NCI-H1436 treated with DMSO at 0.1 percent for 48 hours (cell line): ENCODE measurements at places on chromosomes 12 and 14.

- DNase-seq, result no peak
These were observed 45.3 kb upstream of the CNTN1 start for GRCh38 chr12:40646911-40647310.

DNA sequence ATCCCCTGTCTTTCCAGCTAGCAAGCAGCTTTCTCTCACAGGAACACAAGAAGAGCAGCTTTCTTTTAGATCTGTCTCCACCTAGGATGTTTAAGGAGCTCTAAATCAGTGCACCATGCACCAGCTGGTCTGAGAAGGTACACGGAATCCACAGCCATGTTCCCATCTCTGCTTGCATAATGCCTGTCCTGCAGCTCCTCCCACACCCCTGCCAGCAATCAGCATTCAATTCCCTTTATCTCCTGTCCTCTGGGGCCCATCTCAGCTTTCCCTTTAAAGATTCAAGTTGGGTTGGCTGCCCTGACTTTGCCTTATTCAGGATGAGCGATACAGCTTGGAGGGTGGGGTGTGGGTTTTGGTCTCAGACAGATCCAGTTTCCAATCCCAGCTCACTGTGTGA lies 826.3 kb downstream of the BCL11B start:
- no peak for DNase-seq

- no peak for DNase-seq
These were observed 119.3 kb downstream of the HMGA2 start for GRCh38 chr12:65943388-65944137.

DNA sequence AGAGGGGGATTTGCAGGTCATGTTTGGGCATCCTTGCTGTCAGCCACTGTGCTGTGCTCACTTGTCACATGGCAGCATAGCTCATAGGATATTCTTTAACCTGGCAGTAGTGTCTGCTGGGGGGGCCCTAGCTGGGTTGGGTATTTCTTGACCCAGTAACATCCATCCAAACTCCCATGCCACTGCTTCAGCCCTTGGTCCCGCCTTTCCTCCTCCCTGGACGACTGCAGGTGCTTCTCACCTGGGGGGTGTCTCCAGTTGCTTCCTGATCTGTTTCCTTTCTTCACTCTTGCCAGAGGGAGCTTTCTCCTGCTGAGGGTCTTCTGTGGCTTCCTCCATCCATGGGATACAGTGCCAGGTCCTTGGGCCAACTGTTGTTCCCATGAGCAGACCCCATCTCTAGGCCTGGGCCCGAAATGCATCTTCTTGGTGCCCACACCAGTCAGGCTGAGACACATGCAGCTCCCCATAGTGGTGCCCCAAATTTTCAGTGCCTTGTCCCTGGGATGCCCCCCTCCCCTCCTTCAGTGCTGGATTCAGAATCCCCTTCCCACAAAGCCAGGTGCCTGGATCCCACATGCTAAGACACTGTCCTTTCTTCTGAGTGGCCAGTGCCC lies 20.5 kb downstream of the C14orf132 start:
- DNase-seq, result no peak

- no peak for DNase-seq
These were observed 36.0 kb downstream of the FBRSL1 start for GRCh38 chr12:132525833-132526455.

GRCh38 chr14:45559626-45560025 lies 306.6 kb upstream of the MIS18BP1 start:
- DNase-seq, result no peak

DNA sequence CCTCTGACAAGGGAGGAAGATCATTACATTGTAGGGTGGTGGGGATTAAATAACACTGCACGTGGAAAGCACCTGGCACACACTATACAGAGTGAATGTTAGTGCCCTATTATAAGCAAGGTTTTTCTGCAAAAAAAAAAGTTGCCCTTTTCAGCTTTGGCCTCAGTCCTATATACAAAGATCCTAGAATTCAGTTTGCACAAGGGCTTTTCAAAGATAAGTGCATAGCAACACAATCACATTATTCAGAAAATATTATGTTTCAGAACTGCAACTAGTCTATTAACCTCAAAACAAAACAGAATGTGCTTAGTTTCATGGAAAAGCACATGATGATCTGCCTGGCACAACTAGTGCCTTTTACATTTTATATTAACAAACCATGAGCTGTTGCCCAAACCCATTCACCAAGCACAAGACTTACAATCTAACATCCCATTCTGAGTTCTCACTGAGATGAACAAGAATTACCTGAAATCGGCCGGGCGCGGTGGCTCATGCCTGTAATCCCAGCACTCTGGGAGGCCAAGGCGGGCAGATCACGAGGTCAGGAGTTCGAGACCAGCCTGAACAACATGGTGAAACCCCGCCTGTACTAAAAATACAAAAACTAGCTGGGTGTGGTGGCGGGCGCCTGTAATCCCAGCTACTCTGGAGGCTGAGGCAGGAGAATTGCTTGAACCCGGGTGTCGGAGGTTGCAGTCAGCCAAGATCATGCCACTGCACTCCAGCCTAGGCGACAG lies 1.8 kb downstream of the TM7SF3 start:
- DNase-seq, result no peak

DNA sequence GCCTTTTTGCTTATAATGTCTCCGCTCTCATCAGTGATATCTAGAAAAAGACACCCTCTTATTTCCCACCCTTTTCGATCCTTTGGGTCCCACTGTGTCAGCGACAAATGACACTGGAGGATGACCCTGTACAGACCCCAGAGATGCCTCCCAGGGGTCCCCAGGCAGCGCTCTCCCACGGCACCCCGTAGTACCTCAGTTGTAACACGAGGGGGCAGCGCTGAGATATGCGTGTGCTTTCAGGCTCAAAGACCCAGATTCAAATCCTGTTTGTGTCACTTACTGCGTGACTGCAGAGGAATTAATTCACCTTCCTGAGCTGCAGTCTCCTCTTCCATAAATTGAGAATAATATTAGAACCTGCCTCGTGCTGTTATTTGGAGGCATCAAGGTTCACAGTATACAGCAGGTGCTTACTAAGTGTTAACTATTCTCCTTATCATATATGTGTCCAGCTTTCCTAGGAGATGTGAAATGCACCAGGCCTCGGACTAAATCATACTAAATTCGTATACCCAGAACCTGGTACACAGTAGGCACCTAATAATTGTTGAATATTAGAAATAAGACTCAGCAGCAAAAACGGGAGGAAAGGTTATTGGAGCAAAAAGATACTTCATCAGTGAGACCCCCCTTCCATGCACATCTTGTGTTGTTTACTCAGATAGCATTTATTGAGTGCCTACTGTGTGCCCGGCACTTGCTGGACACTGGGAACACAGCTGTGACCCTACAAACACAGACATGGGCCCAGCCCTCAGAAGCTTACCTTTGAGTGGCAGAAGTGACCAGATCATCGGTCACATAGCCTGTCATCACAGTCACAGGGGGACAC lies 99.9 kb downstream of the PHETA1 start:
- no peak for DNase-seq

DNA sequence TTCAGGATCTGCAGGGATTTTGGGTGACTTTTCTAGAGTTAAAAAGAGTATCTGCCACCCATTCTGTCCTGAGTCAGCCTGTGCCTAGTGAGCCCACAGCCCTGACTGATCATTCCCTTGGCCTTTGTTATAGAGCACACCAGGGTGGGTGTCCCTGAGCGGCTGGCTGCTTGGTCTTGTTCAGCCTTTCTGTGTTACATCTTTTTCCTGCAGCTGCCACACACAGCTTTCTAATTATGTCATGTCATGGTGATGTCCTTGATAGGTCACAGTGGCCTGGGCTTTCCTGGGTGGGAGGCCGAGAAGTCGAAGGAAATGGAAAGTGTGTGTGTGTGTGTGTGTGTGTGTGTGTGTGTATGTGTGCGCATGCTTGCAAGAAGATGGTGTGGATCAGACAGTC lies 293.2 kb upstream of the CRY1 start:
- no peak for DNase-seq

DNA sequence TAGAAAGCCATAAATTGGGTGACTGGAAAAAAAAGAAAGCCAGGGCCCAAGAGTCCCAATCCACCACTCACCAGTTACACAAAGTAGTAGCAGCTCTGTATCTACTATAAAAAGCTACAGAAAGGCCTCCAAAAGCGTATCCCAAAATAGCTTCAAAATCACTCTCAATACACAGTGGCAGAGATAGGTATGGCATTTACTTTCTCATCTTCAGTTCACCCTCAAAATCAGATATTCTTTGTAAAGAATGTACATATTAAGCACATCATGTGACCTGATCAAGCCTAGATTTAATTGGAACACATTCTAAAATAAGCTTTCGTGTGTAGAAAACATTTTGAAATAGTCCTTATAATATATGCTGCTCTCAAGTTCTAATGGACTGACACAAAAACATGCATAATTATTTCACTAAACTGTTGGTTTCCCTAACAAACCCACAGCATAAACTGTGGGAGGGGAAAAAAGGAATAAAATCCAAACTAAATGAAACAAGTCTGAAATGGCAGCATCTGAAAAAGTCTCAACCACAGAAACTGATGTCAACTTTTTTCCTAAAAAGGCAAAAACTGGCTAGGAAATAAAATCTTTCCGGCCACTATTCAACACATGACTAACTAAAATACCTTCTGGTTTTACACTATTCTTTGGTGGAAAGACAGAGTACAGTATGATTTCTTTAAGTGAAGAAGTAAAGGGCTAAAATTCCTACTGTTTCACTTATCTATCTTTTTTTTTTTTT lies 25.9 kb downstream of the UBE2N start:
- no peak for DNase-seq

DNA sequence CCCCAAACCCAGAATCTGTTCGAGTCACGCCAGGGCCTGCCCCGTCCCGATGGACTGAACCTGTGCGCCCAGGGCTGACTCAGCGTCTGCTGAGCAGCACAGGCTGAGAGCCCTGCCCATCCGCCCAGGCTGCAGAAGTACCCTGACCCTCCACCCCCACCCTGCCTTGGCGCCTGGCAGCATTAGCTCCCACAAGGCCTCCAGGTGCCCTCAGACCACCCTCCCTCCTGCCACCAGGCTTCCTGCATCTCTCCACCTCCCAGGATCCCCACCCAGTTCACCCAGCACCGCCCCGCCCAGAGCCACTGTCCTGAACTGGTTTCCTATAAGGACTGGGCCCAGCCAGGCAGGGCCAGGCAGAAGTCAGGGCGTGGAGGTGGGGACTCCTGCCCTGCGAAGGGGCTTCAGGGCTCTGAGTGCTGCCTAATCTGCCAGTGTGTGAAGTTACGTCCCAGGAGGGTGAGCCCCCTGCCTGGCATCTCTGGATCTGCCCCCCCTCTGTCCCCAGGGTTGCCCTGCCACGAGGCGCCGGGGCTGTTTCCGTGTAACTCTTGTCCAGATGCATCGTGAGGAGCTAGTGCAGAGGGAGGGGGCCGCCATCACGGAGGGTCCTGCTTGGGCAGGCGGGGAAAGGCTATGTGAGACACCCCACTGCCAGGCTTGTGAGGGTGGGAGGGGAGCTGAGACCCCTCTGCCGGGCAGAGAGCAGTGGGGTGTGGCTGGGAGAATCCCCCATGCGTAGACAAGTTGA lies 9.1 kb downstream of the ADSS1 start:
- DNase-seq, result no peak
